ENCODE measurements at places on chromosomes 1 and 21. TPM values are rescaled to one million over a fixed set of nuclear protein-coding genes. Genes with fewer than 3 reads are reported as not detected.
A peak's percentile ranks its signal among the peaks of the same experiment; 100 is the strongest.

- no peak for DNase-seq
These were observed 9.0 kb upstream of the C1orf198 start for GRCh38 chr1:230877146-230877923.

DNA sequence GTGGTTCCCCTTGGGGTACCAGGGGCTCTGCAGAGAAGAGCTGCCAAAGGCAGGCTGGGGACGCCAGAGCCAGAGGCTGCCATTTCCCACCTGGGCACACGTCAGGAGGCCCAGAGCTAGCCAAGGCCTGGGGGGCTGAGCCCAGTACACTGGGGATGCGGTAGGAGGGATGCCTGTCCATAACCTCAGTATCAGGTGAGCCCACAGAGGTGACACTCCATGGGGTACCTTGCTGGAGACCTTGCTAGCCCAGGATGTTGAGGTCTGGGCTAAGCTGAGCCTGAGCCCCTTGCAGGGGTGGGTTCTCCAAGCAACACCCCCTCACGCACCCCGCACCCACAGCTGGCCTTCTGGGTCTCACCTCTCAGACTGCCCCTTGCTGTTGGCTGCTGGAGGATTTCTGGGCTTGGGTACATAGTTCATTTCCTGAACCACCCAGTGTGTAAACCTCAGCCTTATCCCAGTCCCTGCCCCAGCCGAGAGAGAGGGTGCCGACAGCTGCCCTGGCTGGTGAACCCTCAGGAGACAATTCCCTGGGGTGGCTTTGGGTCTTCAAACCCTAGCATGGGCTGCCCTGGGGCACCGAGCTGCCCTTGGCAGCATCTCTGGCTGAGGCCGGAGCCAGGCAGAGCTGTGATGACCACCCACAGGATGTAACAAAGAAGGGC lies 92.5 kb upstream of the VAMP3 start:
- no peak for DNase-seq

- no peak for DNase-seq
These were observed 151.0 kb downstream of the CLEC20A start for GRCh38 chr1:178345807-178346206.

- DNase-seq = peak; percentile 14
These were observed 40.1 kb downstream of the TRAPPC10 start for GRCh38 chr21:44052071-44052829.

DNA sequence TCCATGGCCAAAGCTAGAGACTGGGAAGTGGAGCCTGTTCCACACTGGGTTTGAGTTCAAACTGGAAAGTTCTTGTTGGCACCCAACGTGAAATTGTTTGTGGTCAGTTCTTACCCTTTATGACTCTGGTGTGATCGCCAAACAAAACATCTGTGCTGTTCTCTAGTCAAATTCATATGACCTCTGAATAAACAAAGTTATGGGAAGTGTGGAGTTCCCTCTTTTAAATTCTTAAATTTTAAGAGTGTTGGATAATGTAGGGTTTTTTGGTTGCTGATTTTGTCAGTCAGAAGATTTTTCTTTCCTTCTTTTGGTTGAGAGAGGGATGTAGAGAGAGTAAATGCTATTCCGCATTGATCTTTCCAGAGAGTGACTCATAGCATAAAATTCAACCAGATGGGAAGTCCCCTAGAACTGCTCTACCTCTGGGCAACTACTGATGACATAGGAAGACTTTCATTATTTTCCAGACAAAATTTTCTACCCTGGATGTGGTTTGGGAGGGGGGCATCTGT lies 36.4 kb downstream of the CHML start:
- DNase-seq = no peak

DNA sequence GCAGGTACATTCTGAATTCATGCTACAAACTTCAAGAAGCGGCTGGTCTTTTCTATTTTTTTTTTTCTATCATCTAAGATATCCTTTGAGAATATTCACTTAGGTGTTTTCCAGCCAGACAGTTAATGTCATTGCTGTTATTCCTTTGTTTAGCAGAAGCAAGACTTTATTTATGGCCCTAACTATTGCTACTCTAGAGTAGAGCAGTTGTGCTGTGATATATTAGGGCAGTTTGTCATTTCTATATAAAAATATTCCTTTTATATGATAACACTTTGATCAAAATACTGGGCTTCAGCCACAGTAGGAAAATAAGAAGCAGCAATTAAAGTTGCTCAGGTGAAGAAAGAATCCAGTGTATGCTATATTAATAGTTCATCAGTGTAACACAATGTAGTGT lies 959.3 kb downstream of the NCAM2 start:
- no peak for DNase-seq

GRCh38 chr1:38028671-38029070 lies 16.1 kb downstream of the UTP11 start:
- DNase-seq = no peak

Gene HCN3
- 3.3 TPM for total RNA-seq

Gene KIRREL1
- total RNA-seq = 99.8 TPM
